HFFc6 (cell line): ENCODE measurements at places on chromosomes 11 and 22.

- no peak for DNase-seq
These were observed 26.9 kb downstream of the TPST2 start for GRCh38 chr22:26563022-26563421.

- DNase-seq: no peak
These were observed 13.7 kb downstream of the COA4 start for GRCh38 chr11:73862986-73863385.

GRCh38 chr11:44727373-44728287, 868 bp downstream of the TSPAN18 start:
- DNase-seq: peak; percentile 34

DNA sequence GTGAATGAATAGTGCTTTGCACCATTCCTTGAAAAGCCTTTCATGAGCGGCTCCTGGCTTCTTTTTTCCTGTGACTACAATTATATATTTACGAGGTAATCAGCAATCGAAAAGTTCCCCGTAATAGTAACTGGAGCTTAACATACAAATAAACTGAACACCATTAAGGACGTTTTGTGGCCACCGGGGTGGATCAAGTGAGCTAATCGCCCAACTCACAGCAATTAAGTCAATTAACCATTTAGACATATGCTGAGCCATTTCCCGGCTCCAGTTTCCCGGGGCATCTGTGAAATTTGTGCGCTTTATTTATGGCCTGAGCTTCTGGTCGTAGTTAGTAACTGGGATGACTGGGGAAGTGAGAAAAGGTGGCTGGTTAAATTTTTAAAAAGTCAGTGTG, 465.2 kb downstream of the MIAT start:
- DNase-seq: no peak

- no peak for DNase-seq
These were observed 150.7 kb upstream of the CCDC90B start for GRCh38 chr11:83436855-83437254.
